SJCRH30 (cell line): ENCODE measurements at places on chromosomes 16 and 17.
A peak's percentile ranks its signal among the peaks of the same experiment; 100 is the strongest.

DNA sequence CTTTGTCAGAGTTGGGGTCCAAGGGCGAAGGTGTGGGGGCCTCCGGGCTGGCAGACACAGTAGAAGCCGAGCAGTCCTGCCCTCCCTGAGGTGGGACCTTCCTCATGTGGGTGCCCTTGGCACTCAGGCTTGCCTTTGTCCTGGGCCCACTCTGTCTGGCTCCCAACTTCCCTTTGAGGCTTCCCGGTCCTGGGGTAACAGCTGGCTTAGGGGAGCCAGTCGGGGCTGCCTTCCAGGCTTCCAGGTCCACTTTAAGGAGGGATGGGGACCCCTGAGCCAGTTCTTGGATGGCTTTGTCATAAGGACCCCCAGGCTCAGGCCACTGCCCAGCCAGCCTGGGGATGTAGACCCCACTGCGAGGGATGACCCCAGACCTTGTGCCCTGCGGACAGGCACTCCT is 7.8 kb downstream of the GAS2L2 start:
- no peaks in the 10 kb centered on the region for H3K4me1 ChIP-seq
- H3K27ac ChIP-seq, result no peak overlapping the region
- H3K27me3 ChIP-seq, result peaks cover 37% of the 10 kb centered on the region
- no peak overlapping the region for H3K4me3 ChIP-seq

- H3K4me3 ChIP-seq, result no peak overlapping the region
- no peak for DNase-seq
- H3K27me3 ChIP-seq, result no peaks in the 10 kb centered on the region
- H3K27ac ChIP-seq, result no peak overlapping the region
- H3K36me3 ChIP-seq, result no peaks in the 10 kb centered on the region
Observed at GRCh38 chr17:67481808-67482207, 104.7 kb downstream of the PITPNC1 start.

DNA sequence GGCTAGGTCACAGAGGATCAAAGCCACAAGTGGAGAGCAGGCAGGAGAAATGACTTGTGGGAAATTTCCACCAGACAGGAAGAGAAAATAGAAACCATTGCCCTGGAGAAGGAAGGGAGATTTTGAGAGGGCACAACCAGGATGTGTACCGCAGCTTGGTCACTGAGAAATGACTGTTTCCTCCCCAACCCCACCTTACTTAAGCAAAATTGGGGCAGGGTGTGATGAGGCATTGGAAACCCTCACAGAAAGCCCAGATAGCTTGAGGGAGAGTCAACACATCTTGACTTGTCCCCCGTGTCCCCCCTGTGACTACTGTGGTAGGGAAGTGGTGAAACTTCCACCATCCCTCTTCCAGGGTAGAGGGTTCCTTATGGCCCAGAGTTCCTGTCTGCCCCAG is 113.5 kb upstream of the FAM20A start:
- H3K36me3 ChIP-seq, result no peaks in the 10 kb centered on the region
- H3K27ac ChIP-seq, result no peak overlapping the region
- no peak for DNase-seq
- H3K4me3 ChIP-seq, result no peak overlapping the region
- H3K4me1 ChIP-seq, result peaks cover 7% of the 10 kb centered on the region

- no peak overlapping the region for H3K27ac ChIP-seq
- no peaks in the 10 kb centered on the region for H3K4me1 ChIP-seq
- H3K4me3 ChIP-seq, result no peak overlapping the region
Observed at GRCh38 chr17:5557485-5557884, 26.8 kb downstream of the NLRP1 start.

GRCh38 chr16:48629016-48629415 is 19.0 kb upstream of the N4BP1 start:
- no peak for DNase-seq
- H3K27ac ChIP-seq, result no peak overlapping the region
- no peaks in the 10 kb centered on the region for H3K27me3 ChIP-seq

GRCh38 chr17:17186551-17187505 is 19.3 kb downstream of the PLD6 start:
- no peak overlapping the region for H3K4me3 ChIP-seq
- H3K27me3 ChIP-seq, result no peaks in the 10 kb centered on the region
- peaks cover 49% of the 10 kb centered on the region for H3K36me3 ChIP-seq
- DNase-seq, result peak; percentile 63
- peaks cover 46% of the 10 kb centered on the region for H3K4me1 ChIP-seq

GRCh38 chr17:15354256-15354655 is 12.9 kb upstream of the TEKT3 start:
- H3K4me1 ChIP-seq, result no peaks in the 10 kb centered on the region
- no peak for DNase-seq
- no peaks in the 10 kb centered on the region for H3K36me3 ChIP-seq
- H3K27ac ChIP-seq, result no peak overlapping the region

DNA sequence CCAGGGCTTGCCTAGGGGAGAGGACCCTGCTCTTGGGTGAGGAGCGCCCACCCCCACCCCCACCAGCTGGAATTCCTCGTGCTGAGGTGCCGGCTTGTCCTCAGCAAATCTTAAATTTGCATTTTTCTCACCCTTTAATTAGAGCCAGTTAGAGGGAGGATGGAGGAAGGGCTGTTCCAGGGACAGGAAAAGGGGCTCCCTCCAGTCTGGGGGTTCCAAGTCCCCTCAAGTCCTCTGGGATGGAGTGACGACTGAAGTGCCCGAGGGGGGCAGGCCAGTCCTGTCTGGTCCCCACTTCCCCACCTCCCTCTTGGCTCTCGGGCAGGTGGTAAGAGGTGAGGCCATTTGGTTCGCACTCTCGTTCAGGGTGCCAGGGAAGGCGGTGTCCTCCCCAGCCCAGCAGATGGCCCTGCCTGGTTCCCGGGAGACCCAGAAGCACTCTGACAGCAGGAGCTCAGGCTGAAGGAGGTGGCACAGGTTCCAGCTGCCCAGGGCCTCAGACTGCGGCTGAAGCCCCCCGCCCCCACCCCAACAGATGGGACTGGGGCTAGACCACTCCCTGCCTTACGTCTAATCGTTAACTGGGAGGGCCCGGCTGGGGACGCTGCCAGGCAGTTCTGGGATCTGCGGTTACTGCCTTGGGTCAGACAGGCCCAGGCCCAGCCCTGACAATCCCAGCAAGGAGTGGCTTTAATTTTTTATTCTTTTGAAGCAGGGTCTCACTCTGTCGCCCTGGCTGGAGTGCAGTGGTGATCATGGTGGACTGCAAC is 2.2 kb downstream of the RAB26 start:
- H3K27ac ChIP-seq, result no peak overlapping the region
- H3K27me3 ChIP-seq, result no peaks in the 10 kb centered on the region
- H3K36me3 ChIP-seq, result peaks cover 10% of the 10 kb centered on the region

GRCh38 chr17:63443053-63443452 is 3.1 kb downstream of the CYB561 start:
- H3K4me3 ChIP-seq, result no peak overlapping the region
- H3K27me3 ChIP-seq, result no peaks in the 10 kb centered on the region
- no peak overlapping the region for H3K27ac ChIP-seq
- H3K36me3 ChIP-seq, result no peaks in the 10 kb centered on the region
- DNase-seq, result no peak

- no peaks in the 10 kb centered on the region for H3K27me3 ChIP-seq
- peaks cover 47% of the 10 kb centered on the region for H3K4me1 ChIP-seq
- DNase-seq, result peak; percentile 64
Observed at GRCh38 chr16:66255647-66256046, 110.8 kb upstream of the CDH5 start.

GRCh38 chr16:12558641-12559040 is 245.0 kb downstream of the CPPED1 start:
- no peak overlapping the region for H3K4me3 ChIP-seq
- H3K36me3 ChIP-seq, result no peaks in the 10 kb centered on the region
- no peaks in the 10 kb centered on the region for H3K27me3 ChIP-seq
- no peak overlapping the region for H3K27ac ChIP-seq
- no peaks in the 10 kb centered on the region for H3K4me1 ChIP-seq
- no peak for DNase-seq

GRCh38 chr17:4247361-4247970 is 16.3 kb downstream of the ANKFY1 start:
- H3K27me3 ChIP-seq, result no peaks in the 10 kb centered on the region
- H3K4me1 ChIP-seq, result no peaks in the 10 kb centered on the region
- DNase-seq, result no peak
- H3K4me3 ChIP-seq, result no peak overlapping the region
- H3K27ac ChIP-seq, result no peak overlapping the region

DNA sequence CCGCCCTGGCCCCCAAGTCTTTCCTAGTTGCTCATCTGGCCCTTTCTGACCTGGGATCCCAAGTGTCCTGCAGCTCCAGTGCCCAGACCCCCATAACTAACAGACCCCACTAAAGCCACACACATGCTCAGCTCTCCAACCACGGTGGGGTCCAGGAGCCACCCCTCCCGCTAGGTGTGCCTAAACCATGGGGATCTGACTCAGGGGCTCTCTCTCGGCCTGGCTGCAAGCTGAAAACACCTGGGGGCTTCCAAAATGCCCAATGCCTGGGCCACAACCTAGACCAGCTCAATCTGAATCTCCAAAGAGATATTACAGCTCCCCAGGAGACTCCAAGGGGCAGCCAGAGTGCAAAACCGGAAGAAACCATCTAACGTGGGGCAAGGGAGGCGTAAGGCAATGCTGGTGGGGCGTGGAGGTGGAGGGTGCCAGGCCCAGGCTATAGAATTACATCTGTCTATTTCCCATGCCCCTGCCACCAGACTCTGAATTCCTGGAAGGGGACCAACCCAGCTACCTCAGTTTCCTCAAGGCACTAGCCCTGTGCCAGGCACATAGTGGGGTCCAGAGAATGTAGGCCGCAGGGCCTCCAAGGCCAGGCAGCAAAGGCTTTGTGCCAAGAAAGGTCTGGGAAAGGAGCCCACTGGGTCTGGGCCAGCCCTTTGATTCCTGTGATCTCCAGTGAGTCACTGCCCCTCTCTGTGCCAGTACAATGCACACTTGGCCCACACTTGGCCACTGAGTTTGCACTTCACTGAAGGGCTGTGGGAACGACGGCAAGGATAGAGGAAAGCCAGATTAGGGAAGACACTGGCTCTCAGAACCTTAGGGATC is 3.3 kb downstream of the CD2BP2 start:
- no peaks in the 10 kb centered on the region for H3K27me3 ChIP-seq
- no peak overlapping the region for H3K4me3 ChIP-seq
- H3K4me1 ChIP-seq, result peaks cover 3% of the 10 kb centered on the region; the same call in 1 of the 2 replicates
- no peak for DNase-seq
- H3K36me3 ChIP-seq, result peaks cover 28% of the 10 kb centered on the region

GRCh38 chr16:4309102-4309832 is 6.6 kb upstream of the GLIS2 start:
- H3K27me3 ChIP-seq, result no peaks in the 10 kb centered on the region
- DNase-seq, result no peak
- no peaks in the 10 kb centered on the region for H3K36me3 ChIP-seq
- no peak overlapping the region for H3K4me3 ChIP-seq
- H3K4me1 ChIP-seq, result peaks cover 7% of the 10 kb centered on the region; the same call in 1 of the 2 replicates

DNA sequence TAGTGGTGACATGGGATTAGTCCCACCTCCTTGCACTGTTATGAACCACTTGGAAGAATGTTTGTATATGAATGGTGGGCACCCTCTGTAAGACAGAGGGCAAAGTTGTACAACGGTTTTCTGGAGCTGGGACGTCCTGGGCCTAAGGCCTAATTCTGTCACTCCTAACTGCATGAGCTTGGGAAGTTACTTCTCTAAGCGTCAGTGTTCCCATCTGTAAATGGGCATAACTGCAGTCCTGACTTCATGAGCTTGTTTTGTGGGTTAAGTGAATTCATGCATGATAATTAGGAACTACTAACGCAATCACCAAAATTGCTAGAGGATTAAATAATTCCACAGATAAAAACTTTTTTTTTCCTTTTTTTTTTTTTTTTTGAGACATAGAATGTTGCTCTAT is 1.8 kb downstream of the TBC1D16 start:
- H3K27me3 ChIP-seq, result no peaks in the 10 kb centered on the region
- peaks cover 4% of the 10 kb centered on the region; the same call in 1 of the 2 replicates for H3K36me3 ChIP-seq
- H3K4me1 ChIP-seq, result peaks cover 45% of the 10 kb centered on the region
- H3K4me3 ChIP-seq, result no peak overlapping the region
- no peak for DNase-seq

DNA sequence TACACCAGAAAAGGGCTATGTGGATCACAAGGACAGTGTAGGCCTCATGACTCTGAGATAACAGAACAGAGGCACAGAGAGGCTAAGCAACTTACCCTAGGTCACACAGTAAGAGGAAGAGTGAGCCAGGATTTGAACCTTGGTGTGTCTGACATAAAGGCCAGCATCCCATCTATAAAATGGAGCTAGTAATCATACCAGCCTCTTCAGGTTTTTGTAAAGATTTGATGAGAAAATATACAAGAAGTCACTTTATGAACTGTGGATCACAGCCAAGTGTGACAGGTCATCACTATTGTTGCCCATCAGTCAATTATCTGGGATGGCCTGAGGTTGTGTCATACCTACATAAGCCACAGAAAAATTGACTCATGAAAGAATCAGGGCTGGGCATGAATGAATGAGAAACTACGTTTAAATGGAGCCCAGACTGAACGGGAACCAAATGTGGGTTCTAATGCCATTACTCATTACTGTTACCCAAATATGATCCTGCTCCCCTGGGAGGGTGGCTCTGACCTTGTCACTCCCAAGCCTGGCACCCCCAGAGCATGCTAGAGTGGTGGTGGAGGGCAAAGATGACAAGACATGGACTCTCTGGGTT is 21.0 kb downstream of the FBXO39 start:
- no peaks in the 10 kb centered on the region for H3K36me3 ChIP-seq
- H3K27ac ChIP-seq, result no peak overlapping the region
- H3K4me3 ChIP-seq, result no peak overlapping the region
- no peaks in the 10 kb centered on the region for H3K4me1 ChIP-seq
- peaks cover 3% of the 10 kb centered on the region; the same call in 1 of the 2 replicates for H3K27me3 ChIP-seq

DNA sequence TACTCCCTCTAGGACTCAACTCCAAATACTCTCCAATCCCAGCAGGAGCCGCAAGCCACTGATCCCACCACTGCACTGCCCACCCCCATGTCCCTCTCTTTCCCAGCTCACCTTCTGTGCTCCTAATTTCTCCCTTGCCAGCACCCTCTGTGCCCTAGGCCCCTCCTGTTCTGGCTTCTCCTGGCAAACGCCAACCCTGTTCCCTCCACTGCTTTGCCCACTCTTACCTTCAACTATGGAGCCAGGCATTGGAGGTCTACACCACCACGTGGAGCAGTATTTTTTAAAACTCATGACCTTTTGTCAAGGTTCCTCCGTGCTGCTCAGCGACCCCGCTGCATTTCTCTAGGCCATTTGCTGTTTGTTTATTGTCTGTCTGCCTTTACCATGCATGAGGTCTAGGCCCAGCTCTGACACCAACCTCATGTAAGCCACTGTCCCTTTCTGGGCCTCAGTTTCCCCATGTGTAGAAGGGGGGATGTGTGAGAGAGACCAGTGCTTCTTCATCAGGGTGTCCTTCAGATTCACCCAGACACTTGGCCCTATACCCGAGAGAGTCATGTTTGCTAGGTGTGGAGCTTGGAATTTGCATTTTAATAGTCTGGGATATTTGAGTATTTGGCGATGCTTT is 4.6 kb downstream of the CCDC102A start:
- DNase-seq, result no peak
- H3K27ac ChIP-seq, result no peak overlapping the region
- H3K36me3 ChIP-seq, result no peaks in the 10 kb centered on the region
- H3K27me3 ChIP-seq, result no peaks in the 10 kb centered on the region
